Smooth muscle cell of the brain vasculature (primary cell): ENCODE measurements at places on chromosomes 12 and 14.

- no peak for DNase-seq
Observed at GRCh38 chr12:49869816-49870500, 27.1 kb upstream of the BCDIN3D start.

DNA sequence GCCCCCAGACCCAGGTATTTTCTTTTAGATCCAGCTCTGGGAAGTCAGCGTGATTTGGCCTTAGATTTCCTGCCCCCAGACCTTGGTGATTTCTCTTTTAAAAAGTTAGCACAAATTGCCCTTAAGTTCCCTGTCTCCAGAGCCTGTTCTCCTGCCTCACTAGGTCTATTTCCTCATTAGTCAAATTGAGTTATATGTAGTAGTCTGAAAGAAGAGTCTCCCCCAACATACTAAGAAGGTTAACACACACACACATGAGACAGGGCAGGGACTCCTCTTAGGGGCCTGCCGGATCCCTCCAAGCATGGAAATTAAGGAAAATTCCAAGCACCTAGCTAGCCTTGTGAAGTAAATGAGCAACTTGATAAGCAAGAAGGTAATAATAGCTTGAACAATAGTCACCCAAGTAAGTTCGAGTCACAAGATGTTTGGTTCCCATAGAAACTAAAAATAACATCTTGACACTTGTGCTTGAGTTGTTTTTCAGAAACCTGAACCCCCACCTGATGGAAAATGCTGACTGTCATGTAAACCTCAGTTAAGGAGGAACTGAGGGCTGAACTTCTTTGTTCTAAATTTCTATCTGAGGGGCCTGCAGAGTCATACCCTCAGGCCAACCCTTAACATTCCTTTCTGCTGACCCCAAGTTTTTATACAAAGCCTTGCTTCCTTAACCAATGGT lies 51.6 kb downstream of the CAND1 start:
- no peak for DNase-seq

DNA sequence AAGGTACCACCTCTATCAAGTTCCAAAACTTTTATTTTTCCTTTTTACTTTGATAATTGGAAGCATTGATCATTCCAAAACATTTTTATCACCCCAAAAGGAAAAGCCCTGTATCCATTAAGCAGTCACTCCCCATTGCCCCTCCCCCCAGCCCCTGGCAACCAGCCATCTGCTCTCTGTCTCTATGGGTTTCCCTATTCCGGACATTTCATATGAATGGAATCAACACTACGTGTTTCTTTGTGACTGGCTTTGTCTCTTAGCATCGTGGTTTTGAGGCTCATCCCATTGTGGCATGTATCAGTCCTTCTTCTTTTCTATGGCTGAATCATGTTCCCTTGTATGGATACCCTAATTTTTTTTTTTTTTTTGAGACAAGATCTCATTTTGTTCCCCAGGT lies 18.0 kb upstream of the PHETA1 start:
- no peak for DNase-seq

GRCh38 chr12:50637870-50638481 lies 125.9 kb upstream of the ATF1 start:
- no peak for DNase-seq

DNA sequence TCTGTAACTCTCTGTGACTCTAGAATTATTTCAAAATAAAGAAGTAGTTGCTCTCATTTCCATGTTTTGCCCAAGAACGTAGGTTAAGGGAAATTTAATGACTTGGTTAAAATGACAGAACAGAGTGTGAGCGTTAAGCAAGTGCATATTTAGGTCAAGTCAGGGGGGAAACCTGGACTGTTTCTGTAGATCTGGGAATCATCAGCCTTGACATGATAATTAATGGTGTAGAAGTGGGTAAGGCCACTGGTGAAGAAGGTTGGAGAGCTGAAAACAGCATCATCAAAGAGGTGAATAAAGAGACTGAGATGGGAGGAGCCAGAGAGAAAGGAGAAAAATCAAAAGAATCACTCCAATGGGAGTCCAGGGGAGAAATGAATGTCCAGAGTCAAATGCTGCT lies 49.4 kb upstream of the STK38L start:
- DNase-seq = no peak

- no peak for DNase-seq
Observed at GRCh38 chr14:103100281-103101121, 6.0 kb downstream of the EXOC3L4 start.

GRCh38 chr12:13369474-13370056 lies 173.0 kb downstream of the EMP1 start:
- DNase-seq = no peak
